ENCODE measurements at places on chromosomes 11 and 22.

DNA sequence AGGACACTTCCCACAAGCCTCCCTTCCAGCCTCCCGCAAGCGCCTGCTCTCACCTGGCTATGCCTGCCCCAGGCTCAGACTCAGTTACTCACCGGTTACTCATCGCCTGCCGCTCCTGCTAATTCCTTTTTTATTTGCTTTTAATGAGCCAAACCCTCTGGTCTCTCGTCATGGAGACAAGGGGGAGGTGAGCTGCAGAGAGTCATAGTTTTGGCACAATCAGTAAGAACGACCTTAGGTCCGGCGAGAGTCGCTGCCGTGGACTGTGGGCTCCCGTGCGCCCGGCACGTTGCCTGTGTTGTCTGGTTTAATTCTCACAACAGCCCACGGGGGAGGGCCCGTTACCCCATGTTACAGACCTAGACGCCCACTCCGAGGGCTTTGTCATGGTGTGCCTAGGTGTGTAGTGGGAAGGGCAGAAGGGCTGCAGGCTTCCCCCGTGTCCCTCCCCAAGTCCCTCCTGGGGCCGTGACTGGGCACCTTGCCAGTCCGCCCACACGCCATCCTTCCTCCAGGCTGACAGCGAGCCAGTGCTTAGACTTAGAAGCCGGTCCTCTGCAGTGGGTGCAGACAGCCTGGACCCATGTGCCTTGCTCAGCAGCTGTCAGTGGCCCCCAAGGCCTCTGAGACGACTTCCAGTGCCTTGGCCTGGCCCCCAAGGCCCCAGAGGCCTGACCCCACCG, 42.2 kb downstream of the WNT7B start:
- peak; percentile 96 for DNase-seq

DNA sequence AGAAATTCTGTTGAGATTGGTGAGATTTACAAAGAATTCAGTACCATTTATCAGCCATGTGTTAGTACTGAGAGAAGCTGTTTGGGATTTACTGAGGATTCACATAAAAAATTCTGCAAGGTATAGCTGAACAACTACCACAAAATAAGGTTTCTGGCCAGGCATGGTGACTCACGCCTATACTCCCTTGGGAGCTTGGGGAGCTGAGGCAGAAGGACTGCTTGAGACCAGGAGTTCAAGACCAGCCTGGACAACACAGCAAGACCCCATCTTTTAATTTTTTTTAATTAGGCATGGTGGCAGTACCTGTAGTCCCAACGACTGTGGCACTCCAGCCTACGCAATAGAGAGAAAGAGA, 86.7 kb downstream of the SIK3 start:
- no peak for DNase-seq

- peak; percentile 76 for DNase-seq
Observed at GRCh38 chr11:113474362-113475159, 637 bp downstream of the DRD2 start.

GRCh38 chr22:49670456-49671330, 157.0 kb downstream of the BRD1 start:
- DNase-seq = no peak

DNA sequence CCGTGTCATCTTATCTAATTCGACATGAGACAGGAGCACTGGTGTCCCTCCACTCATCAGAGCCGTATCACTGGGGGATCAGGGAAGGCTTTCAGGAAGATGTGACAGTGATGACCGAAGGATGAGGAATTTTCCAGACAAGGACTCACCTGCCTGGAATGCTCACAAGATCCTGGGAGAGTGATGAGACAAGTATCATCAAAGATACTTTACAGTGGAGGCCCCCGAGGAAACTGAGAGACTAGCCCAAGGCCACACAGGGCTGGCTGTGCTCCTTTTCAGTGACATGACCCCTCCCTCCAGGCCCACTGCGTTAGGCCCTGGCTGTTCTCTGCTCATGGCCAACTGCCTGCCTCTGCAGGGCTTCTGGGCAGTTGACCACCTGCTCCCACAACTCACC, 13.0 kb downstream of the CLPB start:
- DNase-seq = peak; percentile 24

- peak; percentile 70 for DNase-seq
Observed at GRCh38 chr11:112219476-112220232, 6.6 kb upstream of the PTS start.

- DNase-seq = no peak
Observed at GRCh38 chr11:117834068-117834810, 9.7 kb upstream of the FXYD2 start.
